ENCODE measurements at places on chromosomes 4 and X.

GRCh38 chrX:147847999-147848398 is 63.7 kb upstream of the FMR1 start:
- no peak for DNase-seq

GRCh38 chr4:122012735-122013134 is 60.9 kb upstream of the TRPC3 start:
- no peak for DNase-seq

GRCh38 chr4:75769036-75769435 is 44.7 kb downstream of the USO1 start:
- DNase-seq, result no peak

GRCh38 chr4:5752376-5753184 is 41.6 kb downstream of the EVC start:
- no peak for DNase-seq

GRCh38 chr4:119746951-119747350 is 118.3 kb upstream of the PDE5A start:
- no peak for DNase-seq

DNA sequence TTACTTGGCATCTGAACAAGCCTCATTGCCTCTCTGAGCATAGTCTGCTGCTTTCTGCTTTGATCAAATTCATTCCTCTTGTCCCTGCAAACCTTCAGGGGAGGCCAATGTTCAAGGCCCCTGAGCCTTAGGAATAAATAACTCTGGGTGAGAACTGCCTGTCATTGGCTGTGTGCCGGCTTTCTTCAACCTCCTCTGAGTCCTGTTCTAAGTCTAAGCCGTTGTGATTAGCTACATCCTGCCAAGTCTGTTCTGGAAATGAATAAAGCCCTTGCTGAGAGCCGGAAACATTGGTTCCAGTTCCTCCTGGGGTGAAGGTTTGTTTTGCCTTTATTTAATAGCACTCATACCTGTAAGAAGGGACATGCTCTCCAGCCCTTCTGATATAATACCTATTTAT is 13.8 kb downstream of the RNF4 start:
- DNase-seq, result peak; percentile 25

DNA sequence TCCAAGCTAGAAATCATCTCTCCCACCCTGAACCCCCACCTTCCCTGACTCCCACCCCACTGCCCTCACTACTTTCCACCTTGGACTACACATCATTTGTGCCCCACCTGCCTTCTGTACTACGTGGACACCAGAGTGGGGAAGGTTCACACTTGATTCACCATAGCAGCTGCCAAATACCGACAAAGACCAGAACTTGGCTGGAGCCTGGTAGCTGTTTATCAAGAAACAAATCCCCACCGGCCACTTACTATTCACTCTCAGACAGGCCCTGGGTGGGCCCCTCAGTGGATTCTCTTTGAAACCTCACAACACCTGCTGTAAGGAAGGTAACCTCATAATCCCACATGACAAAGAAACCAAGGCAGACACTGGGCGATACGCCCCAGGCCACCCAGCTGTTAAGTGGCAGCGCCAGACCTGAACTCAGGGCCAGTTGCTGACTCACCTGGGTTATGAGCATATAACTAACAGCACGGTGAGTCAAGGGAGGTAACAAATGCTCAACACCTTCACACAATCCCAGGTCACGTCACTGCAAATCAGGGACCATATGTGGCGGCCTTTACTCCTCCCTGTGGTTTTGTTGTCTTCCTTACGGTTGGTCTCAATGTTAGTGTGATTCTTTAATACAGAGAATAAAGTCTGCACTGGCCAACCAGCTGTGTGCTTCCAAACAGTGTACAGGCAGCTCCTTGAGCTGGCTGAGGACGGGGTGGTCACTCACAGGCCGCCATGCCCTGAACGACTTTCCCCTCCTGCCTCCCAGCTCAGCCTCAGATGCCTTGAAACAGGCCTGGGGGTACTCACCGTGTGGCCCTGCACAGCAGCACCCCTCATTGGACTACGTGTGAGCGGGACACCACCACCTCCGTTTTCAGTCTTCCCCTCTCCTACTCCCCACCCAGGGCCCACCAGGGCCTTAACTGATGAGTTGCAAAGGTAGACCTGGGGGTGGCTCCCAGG is 7.5 kb downstream of the WDR1 start:
- peak; percentile 57 for DNase-seq

DNA sequence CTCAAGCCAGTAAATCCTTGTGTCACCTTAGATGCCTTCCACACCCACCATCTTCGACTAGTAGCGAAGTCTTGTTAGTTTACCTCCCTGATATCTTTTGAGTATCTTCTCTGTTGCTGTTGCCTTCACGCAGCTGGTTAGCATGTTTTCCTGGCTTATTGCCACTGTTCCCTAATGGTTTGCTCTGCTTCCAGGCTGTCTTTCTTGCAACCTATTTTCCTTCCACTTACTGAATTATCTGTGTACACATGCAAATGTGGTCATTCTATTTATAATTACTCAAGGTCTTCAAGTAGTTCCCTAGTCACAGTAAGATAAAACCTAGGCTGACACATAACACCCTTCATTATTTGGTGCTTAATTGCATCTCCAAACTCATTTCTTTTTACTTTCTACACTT is 89.5 kb downstream of the UGT8 start:
- no peak for DNase-seq

DNA sequence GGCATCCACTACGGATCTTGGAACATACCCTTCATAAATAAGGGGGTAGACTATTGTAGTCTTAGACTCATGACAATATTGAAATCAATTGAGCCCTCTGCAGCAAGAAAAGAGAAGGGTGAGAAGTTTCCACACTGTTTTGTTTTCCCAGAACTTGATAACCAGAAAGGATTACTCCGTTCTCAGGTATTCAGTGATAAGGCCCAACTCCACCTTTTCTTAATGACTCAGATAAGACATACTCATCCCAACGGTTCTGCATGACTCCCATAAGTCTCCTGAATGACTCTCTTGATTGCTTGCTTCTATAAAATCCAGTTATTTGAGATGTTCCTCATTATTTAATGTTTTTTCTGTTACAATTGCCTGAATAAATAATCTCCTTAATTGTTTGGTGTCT is 111.7 kb downstream of the PABPC4L start:
- no peak for DNase-seq

Data from CD4-positive, alpha-beta T cell treated with Interleukin-17A for 1 hour (primary cell).